ENCODE measurements at places on chromosomes 1 and 21.
A peak's percentile ranks its signal among the peaks of the same experiment; 100 is the strongest.

GRCh38 chr1:66641891-66642473 lies 108.0 kb downstream of the SGIP1 start:
- no peak for DNase-seq

DNA sequence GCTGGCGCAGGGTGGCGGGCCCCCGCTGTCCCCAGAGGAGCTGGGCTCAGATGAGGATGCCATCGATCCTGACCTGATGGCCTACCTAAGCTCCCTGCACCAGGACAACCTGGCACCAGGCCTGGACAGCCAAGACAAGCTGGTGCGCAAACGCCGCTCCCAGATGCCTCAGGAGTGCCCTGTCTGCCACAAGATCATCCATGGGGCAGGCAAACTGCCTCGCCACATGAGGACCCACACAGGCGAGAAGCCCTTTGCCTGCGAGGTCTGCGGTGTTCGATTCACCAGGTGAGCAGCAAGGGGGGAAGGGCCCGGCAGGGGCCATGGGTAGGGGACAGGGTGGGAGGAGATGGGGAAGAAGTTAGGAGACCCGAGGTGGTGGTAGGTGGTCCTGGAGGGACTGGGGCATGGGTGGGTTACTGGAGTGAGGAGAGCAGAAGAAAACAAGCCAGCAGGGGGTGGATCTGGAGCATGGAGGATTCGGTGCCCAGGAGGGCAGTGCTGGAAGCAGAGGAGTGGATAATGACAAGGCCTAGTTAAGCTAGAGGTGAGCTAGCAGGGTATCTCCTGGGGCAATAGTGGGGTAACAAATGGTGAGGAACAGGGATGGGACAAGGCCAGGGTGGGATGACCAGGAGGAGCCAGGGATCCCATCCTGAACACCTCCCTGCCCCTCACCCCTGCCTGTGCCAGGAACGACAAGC lies 13.1 kb downstream of the ZBTB7B start:
- no peak for DNase-seq

- no peak for DNase-seq
Observed at GRCh38 chr1:61244114-61244513, 161.8 kb downstream of the NFIA start.

- no peak for DNase-seq
Observed at GRCh38 chr21:33299181-33299752, 25.5 kb upstream of the IFNAR1 start.

GRCh38 chr1:94688646-94689045 lies 131.5 kb upstream of the SLC44A3 start:
- DNase-seq: no peak

- DNase-seq: no peak
Observed at GRCh38 chr1:117759535-117759934, 153.7 kb downstream of the TENT5C start.

- DNase-seq: peak; percentile 29
Observed at GRCh38 chr1:81509594-81509993, 291.1 kb upstream of the ADGRL2 start.
